ENCODE measurements at places on chromosomes 12 and 14.

GRCh38 chr12:115382681-115383080 is 698.7 kb upstream of the TBX3 start:
- DNase-seq, result no peak

DNA sequence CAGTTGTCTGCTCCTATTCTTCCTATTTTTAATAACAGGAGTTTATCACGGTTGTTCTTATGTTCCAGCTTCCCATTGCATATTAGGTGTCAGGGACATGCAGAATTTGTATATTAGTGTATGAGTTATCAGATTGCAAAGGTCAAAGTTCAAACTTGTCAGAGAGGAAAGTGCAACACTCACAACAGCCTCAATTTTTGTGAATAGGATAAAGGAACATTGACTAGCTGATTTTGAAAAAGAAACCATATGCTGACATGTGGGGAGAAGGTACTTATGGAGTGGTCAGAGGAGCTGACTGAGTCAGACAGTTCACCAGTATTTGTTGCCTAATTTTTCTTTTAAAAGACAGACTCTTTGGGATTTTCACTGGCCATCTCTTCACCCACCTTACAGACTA is 222.1 kb downstream of the C12orf50 start:
- DNase-seq, result no peak

- no peak for DNase-seq
Observed at GRCh38 chr14:97070259-97070658, 273.1 kb downstream of the VRK1 start.

DNA sequence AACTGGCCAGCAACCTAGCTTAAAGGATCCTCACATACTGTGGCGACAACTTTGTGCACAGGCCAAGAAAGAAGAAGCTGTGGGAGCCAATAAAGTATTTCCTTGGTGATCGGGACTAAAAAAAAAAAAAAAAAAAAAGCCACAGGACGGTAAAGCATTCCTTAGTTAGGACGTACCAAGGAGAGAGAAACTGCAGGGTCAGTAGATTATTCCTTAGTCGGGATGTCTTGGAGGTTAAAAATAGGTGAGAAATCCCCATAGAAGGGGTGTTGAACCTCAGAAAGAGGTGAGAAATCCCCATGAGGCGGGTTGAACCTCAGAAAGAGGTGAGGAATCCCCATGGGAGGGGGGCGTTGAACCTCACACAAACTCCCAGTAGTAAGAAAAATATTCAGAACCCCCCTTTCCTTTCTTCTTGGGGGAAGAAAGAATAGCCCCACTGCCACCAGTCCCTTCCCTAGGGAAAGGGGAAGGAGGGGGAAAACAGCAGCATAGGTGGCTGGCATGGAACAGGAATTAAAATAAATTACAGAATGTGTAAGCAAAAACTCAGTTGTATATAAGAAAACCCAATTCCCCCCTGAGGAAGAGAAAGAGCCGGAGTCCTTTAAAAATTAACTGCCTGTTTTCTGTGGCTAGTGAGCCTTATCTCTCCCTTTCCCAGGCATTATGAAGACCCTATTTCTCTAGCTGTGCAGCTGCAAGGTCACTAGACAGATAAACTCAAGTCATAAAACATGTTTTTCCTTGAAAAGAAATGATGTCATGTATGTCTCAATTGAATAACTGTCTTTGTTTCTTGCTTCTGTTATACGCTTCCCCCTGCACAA is 26.8 kb downstream of the KLRK1 start:
- DNase-seq, result no peak

GRCh38 chr14:91311284-91311662 is 66.8 kb upstream of the GPR68 start:
- DNase-seq, result no peak

DNA sequence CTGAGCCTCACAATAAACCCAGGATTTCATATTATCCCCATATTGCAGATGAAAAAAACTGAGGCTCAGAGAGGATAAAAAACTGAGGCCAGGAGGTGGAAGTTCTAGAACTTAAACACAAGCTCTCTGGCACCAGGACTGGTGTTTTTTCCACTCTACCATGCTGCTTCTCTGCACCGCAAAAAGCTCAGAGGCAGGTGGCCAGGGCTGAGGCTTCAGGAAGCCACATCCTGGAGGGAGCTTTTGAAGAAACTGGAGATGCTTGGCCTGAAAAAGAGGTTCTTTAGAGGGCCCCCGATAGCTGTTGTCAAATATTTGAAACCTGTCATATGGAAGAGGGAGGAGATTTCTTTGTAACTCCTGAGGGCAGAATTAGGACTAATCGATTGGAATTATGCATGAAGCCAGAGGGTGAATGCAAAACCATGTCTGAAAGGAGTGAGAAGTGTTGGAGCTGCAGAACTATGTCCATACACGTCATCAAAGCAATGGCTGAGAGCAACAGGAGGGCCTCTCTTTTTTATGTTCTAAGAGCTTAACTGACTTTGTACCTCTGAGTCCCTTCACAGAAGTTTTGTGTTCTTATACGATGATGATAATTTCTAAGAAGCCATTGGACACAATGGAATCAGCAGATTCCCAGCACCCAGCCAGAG is 448.6 kb downstream of the FUT8 start:
- DNase-seq, result no peak

DNA sequence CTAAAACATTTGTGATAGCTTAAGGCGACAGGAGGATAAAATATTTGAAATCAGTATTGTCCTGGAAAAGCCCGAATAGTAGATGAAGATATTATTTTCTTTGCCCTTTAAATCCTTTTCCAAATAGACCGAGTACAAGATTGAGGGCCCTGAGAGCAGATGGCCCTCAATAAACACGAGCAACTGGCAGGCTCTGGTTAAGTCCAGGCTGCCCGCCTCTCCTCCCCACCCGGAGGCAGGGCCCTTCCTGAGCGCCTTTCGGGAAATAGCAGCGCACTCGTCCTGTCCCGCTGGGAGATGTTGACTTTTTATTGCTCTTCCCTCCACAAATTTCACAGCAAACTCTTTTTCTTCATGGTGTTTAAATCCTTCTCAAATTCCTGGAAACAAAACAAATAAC is 50.8 kb upstream of the MAX start:
- no peak for DNase-seq

DNA sequence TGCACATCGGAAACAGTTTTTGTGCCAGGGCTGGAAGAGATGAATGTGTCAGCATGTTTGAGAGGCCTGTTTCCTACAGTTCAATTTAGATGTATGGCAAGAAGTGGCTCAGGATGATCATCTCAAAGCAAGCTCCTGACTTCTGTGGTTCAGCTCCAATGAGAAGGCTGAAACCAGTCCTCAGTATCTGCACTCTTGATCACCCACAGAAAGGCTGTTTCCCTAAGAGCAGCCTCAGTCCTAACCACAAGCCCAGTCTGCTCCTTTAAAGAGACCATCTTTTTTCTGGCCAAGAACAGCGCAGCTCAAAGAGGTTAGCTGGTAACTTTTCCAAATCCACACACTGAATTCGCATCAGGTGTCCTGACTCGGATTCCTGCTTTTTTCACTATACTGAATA is 19.2 kb downstream of the CSRP2 start:
- DNase-seq, result no peak

- no peak for DNase-seq
Observed at GRCh38 chr12:75315518-75315917, 14.6 kb downstream of the CAPS2 start.

- no peak for DNase-seq
Observed at GRCh38 chr14:21024585-21025370, at the start of gene NDRG2. TSS of gene NDRG2 (minus strand) at chr14:21025061. CDS start at chr14:21023315, 1,746 bp downstream.

- DNase-seq, result no peak
Observed at GRCh38 chr12:29655861-29656260, 127.9 kb downstream of the TMTC1 start.

GRCh38 chr12:43338848-43339526 is 213.0 kb downstream of the ADAMTS20 start:
- DNase-seq, result no peak

- no peak for DNase-seq
Observed at GRCh38 chr12:117805865-117806264, 162.9 kb downstream of the KSR2 start.

- no peak for DNase-seq
Observed at GRCh38 chr12:17079251-17079909, 473.4 kb upstream of the LMO3 start.

DNA sequence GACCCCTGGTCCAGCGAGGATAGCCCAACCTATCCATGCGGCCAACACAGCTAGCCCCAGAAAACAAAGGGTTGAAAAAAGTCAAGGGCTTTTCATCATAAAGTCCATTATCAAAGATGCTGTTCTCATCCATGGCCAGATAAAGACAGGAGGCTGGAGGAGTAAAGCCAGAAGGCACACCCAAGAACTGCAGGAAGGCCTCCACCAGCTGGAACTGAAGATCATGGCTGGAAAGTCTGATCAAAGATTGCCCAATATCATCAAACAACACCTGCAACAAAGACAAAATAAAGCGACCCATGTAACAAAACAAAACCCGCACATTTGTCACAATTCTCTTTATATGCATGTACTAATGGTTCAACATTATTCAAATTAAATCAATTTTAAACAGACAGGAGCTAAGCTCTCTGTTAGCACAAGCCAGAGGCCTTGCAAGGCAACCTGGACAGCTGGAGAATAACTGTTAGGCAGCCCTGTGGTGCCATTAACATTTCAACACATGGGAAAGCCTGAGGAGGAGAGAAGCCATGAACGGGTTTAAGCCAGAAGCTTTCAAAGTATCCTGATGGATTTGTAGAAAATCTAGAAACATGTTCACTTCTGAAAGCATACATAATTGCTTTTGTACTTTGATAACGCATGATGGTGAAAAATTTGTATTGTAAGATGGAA is 34.1 kb downstream of the PSMC1 start:
- no peak for DNase-seq

DNA sequence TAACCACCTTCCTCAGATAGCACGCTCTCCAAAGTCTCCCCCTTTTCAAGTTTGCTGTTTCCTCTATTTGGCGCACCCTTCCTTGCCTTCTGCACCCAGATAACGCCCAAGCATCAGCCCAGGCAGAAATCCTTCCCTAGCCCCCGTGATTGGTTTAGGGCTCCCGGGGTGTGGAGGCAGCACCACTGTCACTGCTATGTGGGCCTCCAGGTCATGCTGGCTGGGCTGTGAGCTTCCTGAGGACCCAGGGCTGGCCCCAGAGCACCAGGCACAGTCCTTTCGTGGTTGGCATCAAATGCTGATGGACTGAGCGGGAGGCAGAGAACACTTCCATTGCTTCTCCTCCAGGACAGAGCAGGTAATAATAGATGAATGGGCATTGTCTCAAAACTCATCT is 311.4 kb downstream of the BCL11B start:
- DNase-seq, result no peak
